ENCODE measurements at places on chromosomes 5 and 9.

- DNase-seq, result no peak
These were observed 172.0 kb downstream of the ROR2 start for GRCh38 chr9:91778031-91778430.

DNA sequence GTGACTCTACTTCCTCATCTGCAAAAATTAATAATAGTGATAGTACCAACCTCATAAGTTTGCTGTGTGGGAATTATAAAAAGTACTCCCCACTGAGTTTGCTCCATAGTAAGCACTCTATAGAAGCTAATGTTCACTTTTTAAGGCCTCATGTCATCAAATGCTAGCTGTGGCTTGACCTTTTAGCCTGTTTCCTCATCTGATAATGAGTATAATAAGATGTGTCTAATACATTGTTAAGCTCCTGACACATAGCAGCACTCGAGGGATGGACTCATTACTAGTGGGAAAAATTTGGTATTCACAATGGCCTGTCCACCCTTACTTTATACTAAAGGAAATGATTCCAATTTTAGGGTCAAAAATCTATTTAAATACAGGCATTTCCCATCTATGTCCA, 26.1 kb upstream of the CAST start:
- DNase-seq, result no peak

DNA sequence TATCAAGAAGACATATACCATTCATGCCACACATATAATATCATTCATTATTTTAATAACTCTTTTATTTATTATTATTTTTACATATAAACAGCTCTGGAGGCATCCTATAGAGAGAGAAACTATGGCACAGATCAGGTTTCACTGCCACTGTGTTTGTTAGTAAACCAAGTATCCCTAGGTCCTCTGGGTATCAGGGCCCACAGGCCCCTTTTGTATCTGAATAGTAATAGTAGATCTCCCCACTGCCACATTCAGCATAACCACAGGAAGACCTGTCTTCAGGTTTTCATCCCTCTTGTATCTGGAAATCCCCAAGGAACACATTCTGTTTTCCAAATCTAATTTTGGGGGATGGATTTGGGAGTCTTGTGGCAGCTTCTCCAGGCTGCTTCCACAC, 94.0 kb downstream of the SPATA31D1 start:
- no peak for DNase-seq

DNA sequence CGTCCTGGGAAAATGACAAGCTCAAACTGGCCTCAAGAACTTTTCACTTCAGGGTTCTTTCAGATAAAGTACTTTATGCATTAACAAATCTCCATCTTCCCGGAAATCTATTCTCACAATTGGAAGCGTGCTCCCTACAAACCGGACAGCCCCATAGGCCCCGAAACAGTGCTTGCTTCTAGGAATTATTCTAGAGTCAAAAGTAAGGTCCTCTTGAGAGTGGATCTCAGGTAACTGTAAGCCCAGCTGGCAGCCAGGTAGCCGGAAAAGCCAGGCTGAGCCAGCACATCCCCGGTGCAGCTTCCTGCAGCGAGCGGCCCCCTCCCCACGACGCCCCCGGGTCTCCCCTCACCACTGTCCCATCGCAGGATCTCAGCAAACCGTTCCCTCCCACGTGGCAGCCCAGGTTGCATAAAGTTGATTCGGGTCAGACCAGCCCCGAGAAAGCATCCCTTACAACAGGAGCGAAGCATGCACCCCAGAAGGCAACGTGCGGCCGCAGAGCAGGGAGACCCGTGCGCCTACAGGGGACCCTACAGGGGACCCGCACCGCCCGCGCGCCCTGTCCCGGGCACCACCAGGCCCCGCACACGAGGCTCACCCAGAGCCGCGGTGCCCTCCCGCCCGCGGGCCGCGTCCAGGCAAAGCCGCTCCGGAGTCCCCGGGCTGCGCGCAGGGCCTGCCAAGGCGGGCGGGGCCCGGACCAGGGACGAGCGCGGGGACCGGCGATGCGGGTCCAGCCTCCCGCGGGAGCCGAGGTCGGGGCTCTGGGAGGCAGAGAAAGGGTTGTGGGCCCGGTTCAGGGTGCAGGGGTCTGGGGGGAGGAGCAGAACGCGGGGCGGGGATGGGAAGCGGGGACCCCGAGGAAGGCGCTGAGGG, 920 bp downstream of the LPCAT1 start:
- DNase-seq, result no peak

DNA sequence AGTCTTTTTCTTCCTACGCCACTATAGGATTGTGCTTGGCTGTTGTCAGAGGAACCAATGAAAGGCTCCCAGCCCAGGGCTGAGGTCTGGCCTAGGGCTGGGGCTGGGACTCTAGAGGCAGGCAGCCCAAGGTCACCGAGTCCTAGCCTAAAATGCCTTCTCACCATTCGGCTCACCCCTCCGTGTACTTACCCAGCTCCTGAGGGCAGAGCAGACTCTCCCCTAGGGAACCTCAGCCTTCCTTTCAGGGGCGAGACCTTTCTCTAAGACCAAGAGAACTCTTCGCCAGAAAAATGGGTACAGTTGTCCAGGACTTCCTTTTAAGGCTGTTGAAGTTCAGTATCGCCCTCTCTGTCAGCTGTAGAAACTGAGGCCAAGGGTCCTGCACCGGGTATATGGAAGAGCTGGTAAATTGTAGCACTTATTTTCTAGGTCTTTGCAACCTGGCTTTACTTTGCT, 1.7 kb upstream of the SPRY4 start:
- DNase-seq, result no peak

GRCh38 chr9:87890837-87891236, 8.2 kb downstream of the SPATA31E1 start:
- DNase-seq, result no peak

DNA sequence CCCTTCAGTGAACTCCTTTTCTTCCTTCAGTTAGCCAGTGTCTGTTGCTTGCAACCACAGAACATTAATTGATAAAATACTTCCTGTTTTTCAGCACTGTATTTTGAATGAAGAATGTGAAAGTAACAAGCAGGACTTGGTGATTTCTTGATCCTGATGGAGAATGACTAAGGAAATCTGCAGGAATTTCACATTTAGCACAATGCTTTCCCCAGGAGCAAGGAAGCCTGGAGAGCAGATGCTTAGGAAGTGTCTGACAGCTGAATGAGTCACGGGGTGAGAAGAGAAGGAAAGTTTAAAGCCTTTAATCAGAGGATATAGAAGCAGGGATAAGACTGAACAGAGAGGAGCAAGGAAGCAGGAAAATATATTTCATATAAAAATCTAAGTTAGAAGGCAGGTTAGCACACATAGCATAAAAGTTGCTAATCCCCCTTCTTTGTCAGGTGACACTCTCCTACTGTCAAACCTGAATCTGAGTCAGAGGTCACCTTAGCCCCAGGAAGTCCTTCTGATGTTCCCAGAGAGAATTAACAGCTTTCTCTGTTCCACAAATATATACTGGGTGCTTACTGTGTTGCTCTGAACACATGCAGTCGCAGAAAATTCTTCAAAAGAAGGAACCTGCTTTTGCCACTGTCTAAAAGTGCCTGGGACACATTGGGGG, 59.7 kb downstream of the GNA14 start:
- no peak for DNase-seq

DNA sequence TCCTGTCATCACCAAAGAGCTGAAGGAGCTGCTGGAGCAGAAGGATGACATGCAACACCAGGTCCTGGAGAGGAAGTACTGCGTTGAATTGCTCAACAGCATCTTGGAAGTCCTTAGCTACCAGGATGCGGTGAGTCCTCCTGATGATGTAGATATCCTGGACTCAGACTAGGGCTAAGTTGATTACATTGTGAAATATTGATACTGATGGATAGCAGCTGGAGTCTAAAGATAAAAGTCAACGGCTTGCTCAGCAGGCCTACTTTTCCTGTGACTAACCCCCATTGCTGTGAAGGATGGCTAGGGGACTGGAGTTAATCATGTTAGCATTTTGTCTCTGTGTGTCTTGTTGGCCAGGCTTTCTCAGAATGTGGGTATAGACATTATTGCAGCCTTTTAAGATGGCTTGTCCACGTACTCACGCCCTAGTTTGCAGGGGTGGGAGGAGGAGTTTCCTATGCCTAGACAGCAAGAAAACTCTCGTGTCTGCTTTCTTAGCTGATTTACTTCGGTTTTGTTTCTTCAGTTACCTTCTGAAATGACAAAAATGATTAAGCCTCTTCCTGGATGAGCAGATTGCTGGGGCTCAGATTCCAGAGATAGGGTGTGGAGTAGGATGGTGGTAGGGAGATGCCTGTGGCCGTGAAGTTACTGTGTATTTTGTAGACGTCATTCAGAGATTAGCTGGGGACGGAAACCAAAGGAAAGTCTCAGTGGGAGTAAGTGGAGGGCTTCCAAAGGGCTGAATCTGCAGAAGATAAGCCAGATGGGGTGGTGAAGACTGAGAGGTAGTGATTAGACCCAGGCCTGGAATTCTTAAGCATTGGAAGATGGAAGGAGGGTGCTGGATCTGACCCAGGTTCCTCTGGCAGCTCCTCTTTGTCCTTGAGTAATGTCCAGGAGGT, 166.3 kb downstream of the DOCK2 start:
- no peak for DNase-seq

DNA sequence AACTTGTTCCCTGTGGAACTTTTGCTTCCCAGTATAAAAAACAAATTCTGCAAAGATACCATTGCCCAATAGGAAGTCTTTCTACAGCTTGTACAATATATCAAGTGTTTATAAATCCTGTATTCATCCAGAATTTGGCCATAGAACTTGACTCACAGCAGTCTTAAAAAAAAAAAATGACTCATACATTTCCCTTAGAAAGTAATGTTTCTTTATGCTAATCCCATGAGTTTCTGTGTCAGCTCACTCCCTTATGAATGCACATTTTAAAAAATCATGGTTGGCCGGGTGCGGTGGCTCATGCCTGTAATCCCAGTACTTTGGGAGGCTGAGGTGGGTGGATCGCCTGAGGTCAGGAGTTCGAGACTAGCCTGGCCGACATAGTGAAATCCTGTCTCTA, 89.3 kb upstream of the DMRT1 start:
- DNase-seq, result no peak

DNA sequence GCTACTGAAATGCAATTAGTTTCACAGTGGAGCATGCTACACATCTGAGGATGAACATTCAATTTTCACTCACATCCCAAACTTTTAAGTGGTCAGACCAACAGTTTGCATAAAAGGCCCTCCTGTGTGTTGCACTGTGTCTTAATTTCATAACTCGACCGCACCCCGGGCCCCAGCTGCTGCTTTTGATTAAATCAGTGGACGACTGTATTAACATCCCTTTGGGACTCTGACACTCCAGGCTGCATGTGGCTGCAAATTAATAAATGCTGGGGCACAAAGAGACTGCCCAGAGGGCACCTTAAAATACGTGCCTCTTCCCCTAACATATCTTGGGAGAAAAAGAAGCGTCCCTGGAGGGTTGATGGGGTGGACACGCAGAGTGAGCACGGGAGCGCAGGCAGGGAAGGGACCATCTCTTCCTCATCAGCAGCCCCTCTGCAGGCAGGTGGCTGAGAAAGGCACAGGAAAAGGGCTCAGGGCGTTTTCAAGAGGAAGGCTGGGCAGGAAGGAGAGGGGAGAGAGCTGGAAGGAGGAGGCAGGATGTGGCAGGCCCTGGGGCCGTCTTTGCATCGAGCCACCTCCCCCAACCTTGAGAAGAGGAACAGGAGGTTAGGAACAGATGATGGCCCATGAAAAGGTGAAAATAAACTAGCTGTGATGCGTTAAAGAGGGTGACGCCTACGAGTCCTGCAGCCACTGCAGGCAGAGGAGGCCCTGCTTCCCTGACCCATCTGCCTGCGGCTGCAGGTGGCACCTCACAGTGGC, 18.6 kb downstream of the MED10 start:
- no peak for DNase-seq

- DNase-seq, result no peak
These were observed 108.2 kb upstream of the MPDZ start for GRCh38 chr9:13387734-13388067.

- no peak for DNase-seq
These were observed 504.3 kb downstream of the AGTPBP1 start for GRCh38 chr9:85237478-85237877.

GRCh38 chr9:134590240-134591081, 51.1 kb upstream of the COL5A1 start:
- DNase-seq, result no peak
